CD4-positive, alpha-beta T cell treated with Interleukin-1 beta for 1 hour (primary cell): ENCODE measurements at places on chromosomes 16 and 17.

DNA sequence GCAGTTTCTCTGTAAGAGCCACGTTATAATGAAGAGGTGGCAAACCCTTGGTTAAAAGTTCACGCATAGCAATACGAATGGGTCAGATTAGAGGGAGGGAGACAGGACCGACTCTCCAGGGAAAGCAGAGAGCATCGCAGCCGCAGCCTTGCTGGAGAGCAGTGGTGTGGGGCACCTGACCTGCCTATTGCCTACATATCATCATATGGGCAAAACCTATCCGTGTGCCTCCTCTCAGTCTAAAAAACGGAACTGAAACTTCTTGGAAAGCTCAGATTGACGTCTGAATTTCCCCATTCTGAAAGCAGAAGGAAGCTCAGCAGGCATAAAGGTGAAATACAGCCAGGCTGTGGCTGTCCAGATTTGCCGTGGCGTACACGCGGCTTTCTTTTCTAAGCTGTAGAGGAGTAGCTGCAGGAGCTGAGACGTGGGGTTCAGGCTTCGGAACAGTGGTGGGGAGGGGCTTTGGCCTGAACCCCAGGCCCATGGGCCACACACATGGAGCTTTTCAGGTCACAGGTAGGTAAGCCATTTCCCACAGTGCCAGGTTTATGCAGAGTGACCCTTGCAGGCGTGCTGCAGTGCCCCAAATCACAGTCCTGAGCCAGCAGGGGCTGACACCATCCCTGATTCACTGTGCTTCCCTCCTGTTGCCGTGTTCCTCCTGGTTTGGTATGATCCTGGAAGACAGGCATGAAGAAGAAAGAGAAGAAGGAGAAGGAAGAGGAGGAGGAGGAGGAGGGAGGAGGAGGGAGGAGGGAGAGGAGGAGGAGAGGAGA, 41.6 kb upstream of the TNRC6C start:
- DNase-seq = peak; percentile 24

DNA sequence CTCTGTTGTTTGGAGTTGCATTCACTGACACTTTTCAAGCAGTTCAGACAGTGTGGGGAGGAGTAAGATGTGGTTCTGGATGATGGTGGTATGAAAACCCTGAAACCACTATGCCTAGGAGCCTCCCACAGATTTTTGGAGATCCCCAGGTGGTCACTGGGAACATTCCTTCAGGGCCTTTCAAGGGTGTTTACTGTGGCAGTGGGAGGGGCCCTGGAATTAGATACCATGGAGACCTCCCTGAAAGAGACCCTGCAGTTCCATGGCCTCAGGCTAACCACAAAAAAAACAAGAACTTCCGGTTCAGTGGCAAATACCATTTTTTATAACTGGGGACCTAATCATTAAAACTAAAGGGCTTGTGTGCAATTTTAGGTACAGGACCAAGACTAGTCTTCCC, 79.9 kb downstream of the TMEM100 start:
- no peak for DNase-seq

DNA sequence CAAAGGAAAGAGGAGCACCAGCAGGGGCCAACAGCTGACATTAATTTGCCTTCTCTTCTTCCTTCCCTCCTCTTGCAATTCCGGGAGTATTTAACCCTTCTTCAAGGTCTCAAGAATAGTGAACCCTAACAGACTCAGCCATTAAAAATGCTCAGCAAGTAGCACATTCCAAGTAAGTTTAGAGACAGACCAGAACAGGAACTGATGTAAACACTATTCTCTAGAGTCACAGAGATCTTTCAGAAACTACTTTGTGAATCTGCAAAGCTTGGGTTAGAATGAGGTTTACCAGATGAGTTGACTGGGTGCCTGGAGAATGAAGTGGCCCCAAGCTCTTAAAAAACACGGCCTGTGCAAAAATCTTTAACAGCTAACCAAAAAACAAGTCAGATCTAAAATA, 50.9 kb downstream of the TEX2 start:
- DNase-seq = no peak

DNA sequence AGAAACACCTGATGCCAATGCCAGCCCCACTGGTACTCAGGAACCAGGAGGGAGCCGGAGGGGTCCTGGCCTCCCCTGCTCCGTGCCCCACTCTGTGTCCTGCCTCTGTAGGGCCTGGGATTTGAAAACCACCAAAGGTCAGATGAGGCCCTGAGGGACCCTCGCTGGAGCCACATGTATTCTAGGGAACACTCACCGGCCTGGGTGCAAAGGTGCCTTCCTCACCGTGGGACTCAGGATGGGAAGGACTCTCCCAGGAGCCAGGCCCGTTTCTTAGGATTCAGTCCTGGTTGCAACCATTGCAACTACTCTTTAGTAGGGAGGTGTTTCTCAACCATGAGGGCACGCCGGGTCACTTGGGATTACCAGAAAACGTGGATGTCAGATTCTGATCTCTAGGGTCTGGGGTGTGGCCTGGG, 74.6 kb downstream of the N4BP1 start:
- DNase-seq = no peak

DNA sequence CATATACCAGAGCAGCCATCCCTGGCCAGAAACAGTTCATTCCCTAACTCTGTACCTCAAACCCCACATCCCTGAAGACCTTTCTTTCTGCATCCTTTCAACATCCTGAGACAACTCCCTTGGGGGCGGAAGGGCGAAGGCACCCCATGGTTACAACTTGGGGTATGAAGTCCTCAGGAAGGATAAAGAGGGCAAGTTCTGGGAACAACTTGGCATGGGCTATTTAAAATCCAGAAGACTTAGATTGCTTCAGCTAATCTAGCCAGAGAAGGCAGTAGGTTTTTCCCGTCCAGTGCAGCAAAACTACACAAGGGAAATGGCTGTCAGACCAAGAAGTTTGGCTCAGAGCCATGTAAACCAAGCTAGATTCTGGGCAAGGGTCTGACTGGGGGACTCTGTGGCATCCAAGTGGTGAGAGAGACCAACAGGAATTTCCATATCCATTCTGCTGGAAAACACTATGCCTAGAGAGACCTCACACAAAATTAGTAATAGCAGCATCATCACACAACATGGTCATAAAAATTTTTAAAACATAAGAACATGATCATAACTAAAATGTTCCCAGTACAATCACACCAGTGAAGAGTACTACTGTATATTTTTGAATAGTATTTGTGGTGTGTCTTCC, 113.2 kb downstream of the CDYL2 start:
- no peak for DNase-seq

DNA sequence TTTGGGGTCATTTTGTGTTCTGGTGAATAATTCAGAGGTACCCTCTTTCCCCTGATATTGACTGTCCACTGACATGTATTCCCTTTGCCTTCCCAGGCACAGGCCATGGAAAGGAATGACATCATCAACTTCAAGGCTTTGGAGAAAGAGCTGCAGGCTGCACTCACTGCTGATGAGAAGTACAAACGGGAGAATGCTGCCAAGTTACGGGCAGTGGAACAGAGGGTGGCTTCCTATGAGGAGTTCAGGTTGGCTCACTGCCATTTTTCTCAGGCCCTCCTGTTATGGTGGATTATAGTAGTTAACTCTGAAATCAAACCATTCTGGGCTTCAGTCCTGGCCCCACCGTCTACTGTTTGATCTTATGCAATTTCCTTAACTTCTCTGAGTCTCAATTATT, 1.6 kb upstream of the EFTUD2 start:
- DNase-seq = no peak
